ENCODE measurements at places on chromosomes 4 and X.

DNA sequence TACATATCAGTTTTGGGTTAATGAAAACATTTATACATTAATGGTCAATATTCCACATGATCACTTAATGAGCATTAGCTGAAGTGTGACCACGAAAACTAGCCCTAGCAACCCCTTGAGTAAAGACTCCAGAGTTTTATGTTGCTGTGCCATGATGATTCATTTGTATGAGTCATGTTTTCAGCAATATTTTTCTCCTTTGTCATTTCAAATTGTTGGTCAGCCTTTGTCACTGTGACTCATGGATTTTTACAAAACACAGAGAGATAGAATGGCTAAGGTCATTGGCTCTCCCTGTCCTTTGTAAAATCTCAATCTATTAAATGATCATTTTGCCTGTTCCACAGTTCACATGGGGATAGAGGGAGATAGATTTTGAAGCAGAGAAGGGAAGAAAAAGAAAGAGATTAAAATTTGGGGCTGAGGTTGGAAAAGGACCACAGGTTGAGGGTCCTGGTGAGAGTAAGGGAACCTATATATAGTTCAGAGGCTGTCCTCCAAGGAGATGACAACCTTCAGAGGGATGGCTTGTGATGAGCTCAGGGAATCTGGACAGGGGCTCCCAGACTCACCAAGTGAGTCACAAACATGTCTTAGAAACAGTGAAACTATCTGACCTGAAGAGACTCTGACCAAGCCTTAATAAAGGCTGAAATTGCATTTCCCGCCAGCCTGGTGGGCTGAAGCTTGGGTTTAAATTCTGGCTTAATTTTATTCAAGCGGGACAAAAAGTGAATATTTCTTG lies 25.6 kb downstream of the NR0B1 start:
- DNase-seq: peak; percentile 92

- DNase-seq: no peak
Measured at GRCh38 chr4:113941836-113942235, 37.6 kb downstream of the ARSJ start.

- no peak for DNase-seq
Measured at GRCh38 chr4:42600578-42600977, 56.3 kb downstream of the ATP8A1 start.

DNA sequence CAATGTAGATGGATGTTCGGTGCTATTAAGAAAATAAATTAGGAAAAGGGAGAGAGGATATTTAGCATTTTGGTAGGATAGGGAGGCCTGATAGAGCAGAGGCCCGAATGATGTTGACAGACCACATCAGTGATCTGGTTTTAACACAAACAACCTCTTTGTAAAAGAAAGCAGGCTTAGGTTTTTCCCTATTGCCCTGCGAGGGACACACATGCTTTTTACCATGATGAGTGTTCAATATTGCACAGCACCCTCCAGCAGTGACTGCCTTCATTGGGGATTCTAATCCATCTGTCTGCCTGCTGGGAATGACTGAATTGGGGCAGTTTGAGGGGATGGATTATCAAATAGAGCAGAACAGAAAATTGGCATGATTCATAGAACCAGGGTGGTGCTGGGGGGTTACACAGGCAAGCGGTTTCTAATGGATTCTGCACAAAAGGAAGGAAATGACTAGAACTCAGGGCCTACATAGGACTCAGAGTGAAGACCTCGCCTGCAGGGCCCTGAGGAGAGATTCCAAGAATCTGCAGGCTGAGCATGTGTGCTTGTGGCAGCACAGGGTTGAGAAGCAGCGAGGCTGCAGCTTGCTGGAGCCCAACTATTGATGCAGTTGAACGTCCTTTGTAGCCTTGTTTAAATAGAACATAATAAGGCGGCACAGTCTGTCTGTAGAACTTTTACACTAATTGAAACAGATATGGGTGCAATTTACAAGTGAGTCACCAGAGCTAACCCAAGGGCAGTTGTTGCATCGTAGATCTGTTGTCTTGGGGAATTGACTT lies 58.0 kb downstream of the RHOH start:
- peak; percentile 23 for DNase-seq

DNA sequence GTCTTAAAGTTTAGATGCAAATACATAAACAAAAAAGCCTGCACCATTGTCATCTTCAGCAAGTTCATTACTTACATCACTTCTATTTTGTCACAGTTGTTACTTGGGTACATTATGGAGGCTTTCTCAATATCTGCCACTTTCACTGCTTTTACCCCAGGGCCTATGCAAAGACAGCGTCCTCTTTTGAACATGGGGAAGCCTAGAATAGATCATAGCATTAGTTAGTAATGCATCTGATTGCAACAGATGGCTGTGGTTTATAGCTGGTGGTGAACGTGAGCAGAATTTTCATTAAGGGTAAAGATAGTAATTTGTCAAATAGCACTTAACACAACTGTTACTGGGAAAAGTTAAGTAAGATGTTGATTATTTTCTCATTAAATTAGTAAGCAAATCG lies 729 bp downstream of the CXCL11 start:
- no peak for DNase-seq

DNA sequence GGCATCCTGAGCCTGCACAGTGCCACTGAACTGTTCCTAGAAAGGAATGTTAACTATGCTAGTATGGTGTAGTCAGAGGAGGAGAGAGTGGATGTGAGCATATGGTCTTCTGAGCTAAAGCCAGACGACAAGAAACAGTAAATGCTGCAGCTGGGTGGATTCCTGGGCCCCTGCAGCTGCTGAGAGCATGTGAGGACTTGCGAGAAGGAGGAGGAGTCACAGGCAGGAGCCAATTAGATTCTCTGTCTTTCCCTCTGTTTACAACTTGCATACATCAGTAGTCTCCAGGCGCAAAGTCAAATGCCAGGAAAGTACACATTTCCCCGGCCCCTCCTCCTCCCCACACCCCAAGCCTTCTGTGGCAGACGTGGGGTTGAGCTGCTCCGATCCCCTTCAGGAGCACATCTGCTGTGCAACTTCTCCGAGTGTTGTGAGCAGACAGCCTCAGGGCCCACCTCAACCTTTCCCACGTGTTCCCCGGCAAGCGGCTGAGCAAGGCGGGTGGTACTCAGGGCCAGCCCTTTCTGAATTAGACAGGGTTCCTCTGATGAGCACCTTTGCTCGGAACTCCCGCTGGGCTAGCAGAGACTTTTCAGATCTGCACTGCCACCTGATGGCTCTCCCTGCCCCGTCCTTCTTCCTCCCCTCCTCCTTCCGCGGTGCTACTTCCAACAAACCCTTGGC lies 108.7 kb upstream of the ATP6AP2 start:
- DNase-seq: peak; percentile 37

GRCh38 chrX:13664020-13664419 lies 11.1 kb downstream of the TCEANC start:
- no peak for DNase-seq

GRCh38 chr4:47043821-47044220 lies 12.5 kb downstream of the GABRB1 start:
- DNase-seq: no peak

- no peak for DNase-seq
Measured at GRCh38 chr4:8776366-8776765, 95.3 kb downstream of the HMX1 start.

DNA sequence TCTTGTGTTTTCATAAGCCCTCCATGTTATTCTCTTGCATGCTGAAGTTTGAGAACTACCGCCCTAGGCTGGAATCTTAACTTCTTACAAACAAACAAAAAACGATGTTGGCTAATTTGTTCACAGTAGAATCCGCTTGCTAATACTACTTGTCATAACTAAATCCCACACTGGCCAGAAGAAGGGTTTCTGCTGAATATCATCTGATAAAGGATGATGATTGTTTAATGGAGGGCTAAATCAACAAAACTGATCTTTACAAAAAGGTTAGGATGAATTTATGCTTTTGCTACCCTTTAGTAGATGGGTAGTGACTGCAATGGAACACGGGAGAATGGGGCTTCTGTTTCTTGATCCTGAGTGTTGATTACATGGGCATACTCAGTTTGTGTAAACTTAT lies 42.3 kb downstream of the SPATA4 start:
- DNase-seq: no peak
